SK-N-SH (cell line): ENCODE measurements at places on chromosomes 4 and X. TPM values are rescaled to one million over a fixed set of nuclear protein-coding genes. Genes with fewer than 3 reads are reported as not detected.

The GAB3 gene
- 3.3 and 4.5 TPM in 2 replicates for polyA plus RNA-seq

The ATP1B4 gene
- polyA plus RNA-seq: not detected in 2 replicates

The CTAG1A gene
- not detected in 2 replicates for polyA plus RNA-seq

The RBM46 gene
- polyA plus RNA-seq: not detected in 2 replicates

The PNCK gene
- polyA plus RNA-seq: 1.2 and 2.5 TPM in 2 replicates

The BGN gene
- 15.2 and 28.9 TPM in 2 replicates for polyA plus RNA-seq

The ARL13A gene
- not detected in 2 replicates for polyA plus RNA-seq
